ENCODE measurements at places on chromosomes 1 and 21. TPM values are rescaled to one million over a fixed set of nuclear protein-coding genes. Genes with fewer than 3 reads are reported as not detected.

NBPF11 gene
- total RNA-seq: 4.2 TPM

AGBL4 gene
- not detected for total RNA-seq

CD101 gene
- total RNA-seq: 0.09 TPM

AGL gene
- 17.3 TPM for total RNA-seq

PDZK1IP1 gene
- total RNA-seq: not detected

CFHR5 gene
- total RNA-seq: not detected

DNA sequence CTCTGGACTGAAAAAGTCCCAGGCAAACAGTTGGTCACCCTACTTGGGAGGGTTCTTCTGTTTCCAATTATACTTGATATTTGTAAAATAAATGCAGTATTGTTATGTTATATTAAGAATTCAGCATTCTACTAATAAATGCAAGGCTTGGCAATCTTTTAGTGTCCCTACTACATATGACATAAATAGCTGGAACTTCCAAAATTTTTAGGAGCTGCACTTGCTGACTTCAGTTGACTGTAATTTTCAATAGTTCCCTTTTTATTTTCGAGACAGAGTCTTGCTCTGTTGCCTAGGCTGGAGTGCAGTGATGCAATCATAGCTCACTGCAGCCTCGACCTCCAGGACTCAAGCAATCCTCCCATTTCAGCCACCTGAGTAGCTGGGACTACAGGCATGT is 20.0 kb downstream of the FOXD3 start:
- no peak for DNase-seq

DNA sequence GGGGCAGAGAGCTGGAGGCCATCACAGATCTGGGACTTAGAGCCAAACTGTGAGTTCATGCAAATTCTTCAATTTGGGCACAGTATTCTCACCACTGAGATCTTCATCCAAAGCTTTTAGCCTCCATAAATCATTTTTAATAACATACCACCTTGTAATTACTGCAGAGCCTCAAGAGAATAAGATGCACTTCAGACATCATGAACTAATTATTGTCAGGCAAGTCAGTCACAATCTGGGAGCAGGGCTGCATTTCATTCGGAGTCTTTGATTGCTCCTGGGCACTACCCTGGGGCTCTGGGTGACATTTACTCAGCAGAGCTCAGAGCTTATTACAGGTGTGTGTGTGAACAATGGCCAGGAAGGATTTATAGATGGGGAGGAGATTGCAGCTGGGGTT is 623.7 kb downstream of the PTPRU start:
- DNase-seq: no peak

- DNase-seq: no peak
Measured at GRCh38 chr1:30652152-30652841, 71.1 kb downstream of the MATN1 start.

GRCh38 chr1:226722901-226723656 is 16.0 kb downstream of the ITPKB start:
- DNase-seq: no peak

DNA sequence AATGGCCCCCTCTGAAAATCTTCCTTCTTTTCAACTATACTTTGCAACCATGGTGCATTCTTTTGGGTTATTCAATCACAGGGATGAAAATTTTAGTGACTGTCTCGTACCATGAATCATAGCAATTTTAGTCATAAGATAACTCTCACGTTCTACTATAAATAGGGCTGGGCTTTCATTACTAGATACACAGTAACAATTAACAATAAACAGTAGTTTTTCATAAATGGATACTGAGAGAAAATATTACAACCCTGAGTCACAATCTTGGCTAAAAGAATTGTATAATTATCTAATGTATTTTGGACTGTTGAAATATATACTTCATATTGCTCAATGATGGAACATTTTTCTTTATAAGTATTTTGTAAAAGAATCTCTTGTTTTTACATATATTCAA is 96.1 kb downstream of the TEX35 start:
- DNase-seq: peak; percentile 87

DNA sequence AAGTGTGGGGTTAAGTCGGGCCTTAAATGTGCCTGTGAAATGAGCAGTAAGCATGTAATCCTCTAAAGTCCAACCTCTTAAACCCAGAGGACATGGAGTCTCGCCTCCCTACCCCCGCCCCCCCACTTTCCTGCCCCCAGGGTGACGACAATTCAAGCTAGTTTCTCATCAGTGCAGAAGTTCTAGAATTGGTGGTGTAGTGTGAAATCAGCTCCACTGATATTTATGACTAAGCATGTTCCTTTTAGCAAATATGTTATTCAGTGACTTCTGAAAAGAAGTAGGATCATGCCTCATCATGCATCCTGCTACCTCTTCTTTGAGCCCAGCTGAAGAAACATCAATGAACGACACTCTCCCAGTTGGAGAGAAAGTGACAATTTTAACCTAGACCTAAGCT is 2.6 kb upstream of the ABCB10 start:
- DNase-seq: no peak
